ENCODE measurements at places on chromosomes 3 and 15.

DNA sequence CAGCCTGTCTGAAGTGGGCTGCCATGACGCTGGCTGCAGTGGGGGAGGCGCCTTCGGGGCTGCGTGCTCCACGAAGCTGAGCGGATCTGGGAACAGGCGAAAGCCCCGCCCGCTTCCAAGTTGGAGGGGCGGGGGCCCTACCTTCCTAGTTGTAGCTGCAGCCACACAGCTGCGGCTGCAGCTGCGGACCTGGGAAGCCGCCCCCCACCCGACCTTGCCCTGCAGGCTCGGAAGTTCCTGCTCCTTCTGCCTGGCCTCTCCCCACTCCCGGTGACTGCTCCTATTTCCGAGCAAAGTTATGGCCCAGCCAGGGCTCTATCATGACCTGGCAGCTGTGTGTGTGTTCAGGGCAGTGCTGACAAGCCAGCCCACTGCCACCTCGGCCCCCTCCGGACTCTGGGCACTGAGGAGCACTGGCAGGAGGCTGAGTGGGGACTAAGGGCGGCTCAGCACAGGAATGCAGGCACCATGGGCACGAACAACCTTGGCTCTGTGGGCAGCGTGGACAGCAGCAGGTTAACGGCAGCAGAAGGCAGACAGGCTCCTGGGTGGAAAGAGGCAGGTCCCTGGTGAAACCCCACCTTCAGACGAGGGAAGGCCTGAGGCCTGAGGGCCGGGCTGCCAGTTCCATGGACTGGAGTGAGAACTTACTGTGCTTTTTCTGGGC is 352.4 kb upstream of the TMCO5A start:
- DNase-seq = no peak

DNA sequence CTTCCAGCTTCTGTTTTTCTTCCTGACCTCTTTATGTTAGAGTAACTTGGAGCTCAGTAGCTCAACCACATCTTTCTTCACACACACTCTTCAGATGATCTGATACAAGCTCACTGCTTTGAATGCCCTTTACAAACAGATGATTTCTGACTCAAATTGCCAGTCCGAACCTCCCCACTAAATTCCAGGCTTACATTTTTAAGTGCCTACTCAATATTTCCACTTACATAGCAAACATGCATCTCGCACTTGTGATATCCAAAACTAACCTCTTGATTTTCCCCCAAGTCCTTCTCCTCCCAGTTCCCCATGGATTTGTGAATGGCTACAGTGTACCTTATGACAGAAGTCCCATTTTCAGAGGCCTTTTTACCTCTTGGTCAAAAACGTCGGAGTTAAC is 139.1 kb downstream of the GBE1 start:
- no peak for DNase-seq

DNA sequence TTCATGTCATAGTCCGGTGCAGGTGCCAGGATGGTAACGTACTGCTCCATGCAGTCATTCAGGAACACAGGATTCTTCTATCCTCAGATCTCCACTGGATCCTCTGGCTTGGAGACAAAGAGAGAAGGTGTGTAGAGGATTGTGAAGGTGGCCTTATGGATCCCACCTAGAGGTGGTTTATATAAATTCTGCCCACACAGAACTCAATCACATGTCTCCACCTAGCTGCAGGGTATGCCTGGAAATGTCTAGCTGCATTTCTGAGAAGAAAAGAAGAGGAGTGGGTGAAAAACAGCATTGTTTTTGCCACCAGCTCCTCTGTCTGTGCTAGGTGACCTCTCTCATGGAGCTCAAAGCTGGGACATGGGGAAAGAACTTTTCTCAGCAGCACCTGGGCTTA is 478.7 kb downstream of the PDCD6IP start:
- DNase-seq = no peak

- DNase-seq = no peak
These were observed 465.4 kb downstream of the GBE1 start for GRCh38 chr3:81295906-81296577.

GRCh38 chr15:42140383-42141070 is 15.9 kb downstream of the PLA2G4F start:
- no peak for DNase-seq

GRCh38 chr3:25663347-25663868 is 1.3 kb downstream of the TOP2B start:
- DNase-seq = no peak

DNA sequence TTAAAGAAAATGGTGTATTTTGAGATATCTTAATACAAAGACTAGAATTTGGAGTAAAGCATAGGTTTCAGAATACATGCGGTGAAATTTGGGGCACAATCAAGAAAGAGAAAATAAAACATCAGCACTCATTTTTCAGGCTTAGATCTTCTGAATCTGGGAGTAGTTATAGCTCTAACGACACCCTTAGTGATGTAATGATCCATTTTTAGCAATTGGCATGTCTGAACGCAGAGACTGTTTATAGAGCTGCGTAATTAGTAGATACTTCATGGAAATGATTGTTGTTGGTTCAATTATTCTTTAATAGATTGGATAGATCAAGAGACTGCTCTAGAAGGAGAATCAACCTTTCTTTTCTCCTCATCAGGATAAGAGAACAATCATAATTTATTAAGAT is 47.5 kb upstream of the SNRK start:
- DNase-seq = no peak

DNA sequence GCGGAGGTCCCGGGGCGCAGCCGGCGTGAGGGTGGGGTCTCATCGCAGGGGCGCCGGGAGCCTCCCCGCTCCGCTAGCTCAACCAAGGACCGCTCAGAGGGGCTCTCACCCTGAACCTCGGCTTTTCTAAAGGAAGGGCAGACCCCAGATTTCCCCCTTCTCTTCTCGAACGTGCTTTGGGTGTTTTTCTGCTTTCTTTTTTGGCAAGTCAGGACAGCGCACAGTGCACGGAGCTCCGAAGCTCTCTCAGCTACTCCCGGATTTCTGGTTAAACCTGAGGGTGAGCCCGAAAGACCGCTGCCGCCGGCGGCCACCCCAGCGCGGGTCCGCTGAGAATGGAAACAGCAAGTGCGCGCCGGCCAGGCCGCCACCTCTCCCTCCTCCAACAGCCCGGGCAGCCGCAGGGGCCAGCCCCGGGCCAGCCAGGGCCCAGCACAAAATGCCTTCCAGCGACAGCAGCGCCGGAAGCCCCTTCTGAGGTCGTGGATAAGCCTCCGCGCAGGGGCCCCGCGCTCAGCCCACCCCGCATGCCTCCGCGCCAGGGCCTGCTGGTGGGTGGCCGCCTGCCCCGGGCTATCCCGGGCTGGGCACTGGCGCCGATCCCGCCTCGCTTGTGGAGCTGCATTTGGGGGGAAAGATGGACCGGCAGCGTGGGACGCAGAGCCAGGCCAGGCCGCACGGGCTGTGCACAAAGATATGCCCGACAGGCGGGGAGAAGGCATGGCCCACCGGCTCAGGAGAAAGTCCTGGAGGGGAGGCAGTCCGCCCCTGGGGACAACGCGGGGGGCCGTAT is 8.2 kb upstream of the OCA2 start:
- no peak for DNase-seq

- no peak for DNase-seq
These were observed 1209.9 kb downstream of the NSUN3 start for GRCh38 chr3:95272781-95273180.

- no peak for DNase-seq
These were observed 28.3 kb upstream of the MYZAP start for GRCh38 chr15:57563416-57563815.

DNA sequence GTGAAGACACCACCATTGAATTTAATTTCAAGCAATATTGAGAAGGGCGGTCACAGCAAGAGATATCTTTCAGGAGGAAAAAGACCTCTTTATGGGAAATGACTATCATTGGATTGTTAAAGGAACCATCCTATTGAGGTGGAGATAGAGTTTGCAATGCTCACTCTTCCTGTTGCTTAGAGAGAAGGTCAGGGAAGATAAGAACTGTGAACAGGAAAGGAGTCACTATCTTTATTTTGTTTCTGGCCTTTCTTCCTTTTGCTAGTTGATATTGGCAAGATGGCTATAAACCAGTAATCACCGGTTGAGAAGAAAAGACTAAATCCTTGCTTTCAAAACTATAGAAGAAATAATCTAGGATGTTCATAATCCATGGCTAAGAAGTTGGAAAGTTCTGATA is 112.1 kb upstream of the TMEM108 start:
- DNase-seq = no peak

DNA sequence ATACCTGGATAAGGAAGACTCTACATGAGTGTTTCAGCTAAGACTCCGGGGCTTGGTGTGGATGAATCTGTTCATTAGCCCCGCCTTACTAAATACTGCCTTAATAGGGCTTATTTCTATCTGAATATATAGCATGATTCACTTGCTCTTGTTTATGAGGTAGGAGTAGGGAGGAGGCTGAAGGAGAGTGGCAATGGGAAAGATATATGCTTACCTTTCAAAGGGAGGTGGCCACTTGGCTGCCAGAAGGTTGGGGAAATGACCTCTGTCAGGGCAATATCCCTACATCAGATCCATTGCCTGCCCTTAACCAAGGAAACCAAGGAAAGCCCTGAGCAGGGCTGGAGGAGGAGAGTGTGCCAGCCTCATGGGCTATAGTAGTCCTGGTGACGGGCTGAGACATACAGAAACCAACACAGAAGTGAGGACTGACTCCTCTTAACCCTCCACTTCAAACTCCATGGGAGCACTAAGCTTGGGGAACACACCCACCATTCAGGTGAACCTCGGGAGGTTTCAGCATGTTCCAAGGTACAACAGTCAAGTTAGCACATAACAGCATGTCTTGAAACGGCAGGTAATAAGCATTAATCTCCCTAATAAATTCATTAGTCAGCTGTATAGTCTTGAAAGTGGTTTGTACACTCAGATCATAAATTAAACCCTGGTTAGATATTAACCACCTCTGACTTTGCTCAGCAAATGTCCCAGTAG is 80.1 kb downstream of the EOMES start:
- no peak for DNase-seq

GRCh38 chr15:79582650-79583049 is 150.5 kb downstream of the MINAR1 start:
- no peak for DNase-seq

DNA sequence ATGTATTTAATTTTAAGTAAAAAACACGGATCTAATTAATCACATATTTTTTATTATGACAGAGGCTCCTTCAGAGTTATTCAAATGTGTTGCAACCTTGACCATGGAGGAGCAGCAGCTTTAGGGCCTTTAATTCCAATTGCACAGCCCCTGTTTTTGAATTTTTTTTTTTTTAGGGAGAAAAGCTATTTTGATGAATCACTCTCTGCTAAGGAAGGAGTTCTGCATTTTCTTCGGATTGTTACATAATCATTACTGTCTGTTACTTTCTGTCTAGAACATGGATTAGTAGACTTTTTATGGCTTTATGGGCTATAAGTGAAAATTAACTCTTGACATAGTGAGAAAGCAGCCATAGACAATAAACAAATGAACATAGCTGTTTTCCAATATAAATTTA is 90.8 kb downstream of the MCTP2 start:
- no peak for DNase-seq

GRCh38 chr3:184234224-184234623 is 4.8 kb downstream of the VWA5B2 start:
- DNase-seq = no peak

DNA sequence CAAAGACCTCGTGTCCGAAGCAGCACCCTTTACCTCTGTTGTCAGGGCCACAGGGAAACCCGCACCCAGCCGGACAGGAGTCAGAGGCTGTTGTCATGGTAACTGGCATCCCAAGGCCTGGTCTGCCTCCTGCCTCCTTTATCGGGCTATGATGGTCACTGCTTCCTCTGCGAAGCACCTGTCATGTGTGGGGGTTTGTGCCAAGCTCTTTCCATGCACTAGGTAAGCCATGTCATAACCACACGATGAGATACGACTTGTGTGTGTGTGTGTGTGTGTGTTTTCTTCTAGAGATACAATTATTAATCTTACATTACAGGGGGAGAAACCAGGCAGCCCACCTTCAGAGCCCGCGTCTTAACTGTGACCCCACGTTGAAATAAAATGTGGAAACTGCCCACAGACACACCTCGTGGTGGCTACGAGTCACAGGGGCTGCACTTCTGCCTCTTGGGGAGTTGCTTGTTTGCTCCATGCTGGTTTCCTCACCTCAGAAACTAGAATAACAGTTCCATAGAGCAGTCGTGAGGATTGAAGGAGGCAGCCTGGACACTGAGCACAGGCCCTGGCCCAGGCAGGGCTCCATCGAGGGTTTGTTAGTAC is 18.0 kb downstream of the ZDHHC19 start:
- no peak for DNase-seq

DNA sequence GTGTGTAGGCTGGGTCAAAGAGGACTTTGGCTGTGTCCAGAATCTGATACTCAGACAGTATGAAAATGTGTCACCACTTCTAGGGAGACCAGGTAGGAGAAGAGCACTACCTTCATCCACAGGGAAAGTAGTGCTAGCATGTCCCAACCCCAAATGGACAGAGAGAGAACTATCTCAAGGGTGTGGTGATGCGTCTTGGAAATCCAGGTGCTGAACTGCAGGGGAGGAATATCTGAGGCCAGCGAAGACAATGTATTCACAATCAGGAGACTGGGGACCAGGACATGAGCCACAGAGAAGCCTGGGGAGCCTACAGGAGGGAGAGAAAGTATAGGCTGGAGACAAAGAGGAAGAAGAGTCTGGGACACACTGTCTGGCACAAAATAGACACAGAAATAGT is 152.0 kb upstream of the WNT5A start:
- no peak for DNase-seq

- no peak for DNase-seq
These were observed 57.2 kb upstream of the UTS2B start for GRCh38 chr3:191387441-191388077.

- no peak for DNase-seq
These were observed 157.1 kb downstream of the RSRC1 start for GRCh38 chr3:158267015-158267414.

- DNase-seq = no peak
These were observed 85.3 kb downstream of the ASB7 start for GRCh38 chr15:100687582-100688141.

GRCh38 chr15:23566651-23567050 is 1.2 kb downstream of the MKRN3 start:
- no peak for DNase-seq

GRCh38 chr3:12966847-12967605 is 106.2 kb downstream of the IQSEC1 start:
- no peak for DNase-seq

DNA sequence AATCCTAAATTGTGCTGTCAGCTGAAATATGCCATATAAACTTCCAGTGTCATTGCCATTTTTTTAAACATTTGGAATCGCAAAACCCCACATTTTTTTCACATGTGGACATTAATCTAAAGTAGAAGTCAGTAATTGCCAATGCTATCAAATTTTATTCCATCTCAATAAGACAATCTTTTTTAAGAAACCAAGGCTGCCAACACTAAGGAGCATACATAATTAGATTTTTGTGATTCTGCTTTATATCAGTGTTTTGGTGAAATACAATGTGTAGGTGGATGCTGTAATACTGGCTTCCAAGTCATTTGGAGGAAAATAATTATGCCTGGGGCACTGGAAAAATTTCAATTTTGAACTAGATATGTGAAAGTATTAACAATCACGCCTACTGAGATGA is 256.7 kb downstream of the ZPLD1 start:
- DNase-seq = no peak

DNA sequence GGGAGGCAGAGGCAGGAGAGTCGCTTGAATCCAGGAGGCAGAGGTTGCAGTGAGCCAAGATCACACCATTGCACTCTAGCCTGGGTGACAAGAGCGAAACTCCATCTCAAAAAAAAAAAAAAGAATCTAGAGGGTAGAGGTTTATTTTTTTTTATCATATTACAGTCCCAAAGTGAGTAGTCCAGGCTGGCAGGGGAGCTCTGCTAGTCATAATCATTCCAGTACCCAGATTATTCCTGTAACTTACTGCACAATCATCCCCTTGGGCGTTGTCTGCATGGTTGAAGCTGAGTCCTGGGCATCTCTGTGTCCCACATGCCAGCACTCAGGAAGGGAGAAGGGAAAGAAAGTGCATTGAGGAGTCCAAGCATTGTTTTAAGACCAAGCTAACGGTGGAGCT is 8.5 kb downstream of the CRELD1 start:
- DNase-seq = no peak
